ENCODE measurements at places on chromosomes 16 and 17. TPM values are rescaled to one million over a fixed set of nuclear protein-coding genes. Genes with fewer than 3 reads are reported as not detected.

DNA sequence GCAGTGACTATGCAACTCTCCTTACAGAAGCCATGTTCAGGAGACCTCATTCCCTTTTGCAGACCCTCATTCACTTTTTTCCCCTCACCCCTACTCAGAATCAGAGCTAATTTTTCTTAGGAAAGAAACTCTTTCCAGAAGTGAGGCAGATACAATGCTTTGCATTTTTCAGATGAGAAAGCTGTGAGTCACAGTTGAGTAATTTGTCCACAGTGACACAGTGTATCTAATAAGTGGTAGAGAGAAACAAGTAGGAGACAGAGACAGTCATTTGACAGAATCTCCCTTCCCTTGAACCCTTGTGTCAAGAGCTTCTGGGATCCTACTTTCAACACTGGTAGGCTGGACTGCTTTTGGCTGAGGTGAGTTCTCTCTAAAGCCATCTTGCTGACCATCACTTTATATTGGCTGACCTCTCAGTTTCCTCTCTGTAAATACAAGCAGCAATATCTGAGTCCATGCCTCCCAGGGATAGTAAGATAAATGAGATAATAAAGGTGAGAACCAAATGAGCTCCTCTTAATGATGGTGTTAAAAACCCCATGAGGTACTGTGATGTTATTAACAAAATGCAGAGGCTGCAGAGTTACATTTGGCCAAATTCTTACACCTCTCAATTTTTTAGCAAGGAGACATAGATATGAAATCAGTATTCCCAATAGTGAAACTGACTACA lies 130.8 kb downstream of the CA10 start:
- DNase-seq = peak; percentile 64

DNA sequence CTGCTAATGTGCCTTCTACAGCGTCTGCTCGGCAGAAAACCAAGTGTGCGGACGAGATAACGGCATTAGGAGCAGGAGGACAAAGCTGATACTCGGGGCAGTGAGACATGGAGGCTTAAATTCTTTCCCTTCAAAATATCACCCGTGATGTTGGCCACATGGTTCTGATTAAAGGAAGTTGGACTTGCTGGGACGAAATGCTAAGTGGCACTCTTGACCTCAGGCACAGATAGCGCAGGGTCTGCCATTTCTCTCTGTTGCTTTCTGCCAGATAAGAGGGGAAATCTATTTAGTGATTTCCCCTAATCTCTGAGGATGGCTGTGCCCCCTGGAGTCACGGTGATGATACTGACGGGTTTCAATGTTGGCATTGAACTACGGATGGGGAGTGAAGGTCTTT lies 509.6 kb upstream of the EEF2KMT start:
- no peak for DNase-seq

DNA sequence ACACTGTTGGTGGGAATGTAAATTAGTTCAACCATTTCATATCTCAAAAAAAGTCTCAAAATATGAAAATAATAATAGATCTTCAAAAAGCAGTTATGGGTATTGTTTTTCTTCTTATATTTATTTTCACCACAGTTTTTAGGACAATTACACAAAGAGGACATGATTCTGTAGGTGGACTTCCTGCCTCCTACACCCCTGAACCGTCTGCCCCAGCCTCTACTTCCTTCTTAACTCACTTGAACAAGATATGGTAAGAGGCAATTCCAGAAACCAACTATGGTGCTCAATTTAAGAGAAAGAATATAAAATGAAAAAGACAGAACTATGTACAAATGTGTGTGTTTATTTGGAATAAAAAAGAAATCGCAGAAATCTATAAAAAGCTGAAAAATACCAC lies 74.1 kb upstream of the MON1B start:
- DNase-seq = no peak

DNA sequence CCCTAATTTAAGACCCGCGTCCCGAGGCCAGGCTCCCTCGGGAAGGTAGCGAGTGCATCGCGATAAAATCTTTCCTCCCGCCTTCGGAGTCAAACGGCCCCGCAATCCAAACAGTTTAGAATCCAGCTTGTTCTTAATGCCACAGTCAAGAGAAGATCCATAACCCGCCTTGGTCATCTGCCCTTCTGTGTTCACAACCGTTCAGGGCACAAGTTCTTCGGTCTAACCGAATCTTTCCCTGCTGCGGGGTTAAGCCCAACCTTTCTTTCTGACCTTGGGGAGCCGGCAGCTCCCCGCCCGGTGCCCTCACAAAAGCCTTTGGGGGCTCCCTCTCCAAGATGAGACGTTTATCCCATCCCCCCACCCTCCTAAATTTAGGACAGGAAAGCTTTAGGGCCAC lies 30.3 kb downstream of the CPSF4L start:
- DNase-seq = peak; percentile 49

- peak; percentile 41 for DNase-seq
Observed at GRCh38 chr16:23082161-23082788, 67.0 kb downstream of the USP31 start.

GRCh38 chr17:62737513-62737912 lies 70.6 kb downstream of the MARCHF10 start:
- DNase-seq = no peak

DNA sequence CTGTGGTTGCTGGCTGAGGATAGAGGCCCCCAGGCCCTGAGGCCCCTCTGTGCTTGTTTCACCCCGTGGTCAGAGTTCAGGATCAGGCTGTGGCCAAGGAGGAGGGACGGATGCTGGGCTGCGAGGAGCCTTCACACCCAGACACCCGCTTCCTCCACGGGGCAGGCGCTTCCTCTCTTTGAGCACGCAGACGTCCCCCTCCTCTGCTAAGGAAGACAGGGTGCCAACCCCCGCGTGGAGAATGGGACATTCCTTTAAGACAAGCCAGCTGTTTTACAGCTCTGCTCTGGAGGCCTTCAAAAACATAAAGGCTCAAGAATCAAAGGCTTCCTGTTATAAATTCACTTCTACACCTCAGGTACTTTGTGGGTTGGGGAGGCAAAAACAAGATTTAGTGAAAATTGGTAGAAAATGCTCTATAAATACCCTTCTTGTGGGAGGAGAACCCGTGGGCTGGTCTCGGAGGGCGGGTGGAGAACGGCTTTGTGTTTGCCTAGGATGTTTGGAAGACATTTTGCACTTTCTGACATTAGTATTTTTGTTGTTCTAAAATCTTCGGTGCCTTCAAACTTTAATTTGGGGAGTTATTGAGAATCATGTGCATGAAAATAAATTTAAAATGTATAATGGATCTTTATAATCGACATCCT lies 60.8 kb upstream of the FOXF1 start:
- DNase-seq = no peak

- DNase-seq = no peak
Observed at GRCh38 chr17:73112246-73112645, 19.8 kb upstream of the SLC39A11 start.

DNA sequence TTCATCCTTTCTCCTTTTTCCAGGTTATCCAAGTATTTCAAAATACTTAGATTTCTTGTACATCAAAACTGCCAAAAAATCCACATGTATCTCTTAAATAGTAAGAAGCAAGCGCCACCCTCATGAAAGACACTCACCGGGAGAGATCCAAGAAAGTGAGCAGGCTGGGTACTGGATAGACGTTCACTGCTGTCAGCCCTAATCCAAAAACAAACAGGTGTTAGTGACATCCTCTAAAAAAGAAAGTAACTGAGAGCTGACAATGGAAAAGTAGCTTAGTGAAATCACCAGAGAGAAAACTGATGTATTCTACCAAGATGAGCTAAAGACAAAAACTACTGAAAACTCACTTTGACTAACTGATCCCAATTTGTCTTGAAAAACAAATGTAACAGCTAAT lies 46.1 kb downstream of the MARVELD3 start:
- DNase-seq = peak; percentile 55

- no peak for DNase-seq
Observed at GRCh38 chr16:51287121-51287755, 136.2 kb upstream of the SALL1 start.

DNA sequence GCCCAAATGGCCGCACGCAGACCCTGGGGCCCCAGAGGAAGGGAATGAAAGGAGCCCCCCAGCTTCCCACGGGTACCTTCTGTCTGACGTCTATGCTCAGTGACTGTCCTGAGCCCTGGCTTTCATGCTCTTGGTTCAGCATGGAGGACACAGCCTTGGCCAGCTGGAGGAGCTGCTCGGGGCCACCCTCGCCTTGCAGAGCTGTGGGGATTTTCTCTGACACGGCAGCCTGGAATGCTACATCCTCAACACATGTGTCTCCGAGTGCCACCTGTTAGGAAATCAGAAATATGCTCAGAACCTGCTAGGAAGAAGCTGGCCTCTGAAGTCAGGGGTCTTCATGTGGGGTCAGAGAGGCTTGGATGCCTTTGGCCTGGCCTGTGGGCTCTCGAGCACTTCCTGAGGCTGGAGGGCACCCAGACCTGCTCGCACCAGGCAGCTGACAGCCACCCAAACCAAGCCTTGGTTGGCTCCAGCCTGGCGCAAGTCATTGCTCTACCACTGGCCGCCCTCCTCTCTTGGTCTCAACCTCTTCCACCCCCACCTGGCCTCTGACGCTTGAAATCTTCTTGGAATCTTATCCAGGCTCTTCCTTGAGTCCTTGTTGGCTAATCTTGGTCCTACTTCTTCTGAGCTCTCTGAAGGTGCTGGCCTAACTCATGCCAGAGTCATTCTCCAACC lies 63.7 kb upstream of the BCO1 start:
- no peak for DNase-seq

DNA sequence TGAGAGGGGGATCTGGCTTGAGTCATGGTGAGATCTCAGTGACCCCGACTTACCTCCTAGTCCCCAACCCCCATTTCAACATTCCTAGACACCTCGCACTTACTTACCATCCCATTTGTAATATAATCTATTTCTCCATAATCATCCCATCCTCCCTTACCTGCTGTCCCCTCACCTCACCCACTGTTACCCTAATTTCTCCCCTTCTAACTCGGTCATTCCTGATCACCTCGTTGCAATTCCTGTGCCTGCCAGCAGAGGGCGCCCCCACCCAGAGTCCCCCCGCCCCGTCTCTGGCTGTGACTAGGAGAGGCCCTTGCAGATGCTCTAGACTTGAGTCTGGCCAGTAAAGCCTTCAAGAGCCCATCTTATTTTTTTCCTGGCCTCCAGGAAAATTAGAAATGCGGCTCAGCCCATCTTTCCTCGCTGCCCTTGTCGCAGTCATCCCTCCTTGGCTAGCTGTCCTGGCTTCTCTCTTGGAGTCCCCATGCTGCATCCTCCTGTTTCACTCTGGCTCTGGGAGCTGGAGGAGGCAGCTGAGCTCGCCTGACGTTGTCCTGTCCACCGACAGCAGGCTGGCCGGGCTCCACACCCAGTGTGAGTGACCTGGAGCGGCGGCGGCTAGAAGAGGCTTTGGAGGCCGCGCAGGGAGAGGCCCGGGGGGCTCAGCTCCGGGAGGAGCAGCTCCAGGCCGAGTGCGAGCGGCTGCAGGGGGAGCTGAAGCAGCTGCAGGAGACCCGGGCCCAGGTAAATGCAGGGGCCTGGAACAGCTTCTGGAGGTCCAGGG lies 5.0 kb downstream of the TBKBP1 start:
- peak; percentile 53 for DNase-seq

DNA sequence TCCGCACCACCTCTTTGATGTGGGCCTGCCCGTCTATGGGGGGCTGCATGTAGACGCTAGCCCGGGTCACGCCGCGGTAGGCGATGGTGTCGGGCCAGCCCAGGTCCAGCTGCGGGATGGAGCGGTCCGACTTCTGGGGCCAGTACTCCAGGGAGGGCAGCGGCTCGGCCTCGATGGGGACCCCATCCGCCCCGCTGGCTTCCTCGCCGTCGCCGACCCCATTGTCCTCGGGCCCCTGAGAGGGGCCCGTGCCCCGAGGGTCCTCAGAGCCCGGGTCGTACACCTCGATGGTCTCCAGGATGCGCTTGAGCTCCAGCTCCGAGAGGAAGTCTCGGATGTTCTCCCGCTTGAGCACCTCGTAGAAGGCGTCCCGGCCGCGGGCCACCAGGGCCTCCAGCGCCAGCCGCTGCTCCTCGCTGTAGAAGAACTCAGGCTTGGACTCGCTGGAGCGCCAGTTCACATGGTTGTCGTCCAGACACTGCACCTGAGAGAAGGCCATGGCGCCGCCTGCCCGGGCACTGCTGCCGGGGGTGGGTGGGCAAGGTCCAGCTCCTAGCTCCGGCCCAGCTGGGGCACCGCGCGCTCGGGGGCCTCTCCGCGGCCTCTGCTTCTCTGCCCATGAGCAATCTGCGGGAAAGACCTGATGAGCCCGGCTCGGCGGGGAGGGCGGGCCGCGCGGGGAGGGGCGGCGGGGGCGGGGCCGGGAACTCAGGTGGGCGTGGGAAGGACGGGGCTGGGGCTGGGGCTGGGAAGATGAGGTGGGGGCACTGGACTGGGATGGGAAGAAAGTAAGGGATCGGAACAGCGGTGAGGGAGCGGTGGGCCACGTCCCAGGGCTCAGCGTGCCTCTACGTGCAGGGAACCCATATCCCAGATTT lies 782 bp downstream of the FAM83G start:
- no peak for DNase-seq

GRCh38 chr17:163514-164098 lies 17.8 kb downstream of the DOC2B start:
- peak; percentile 36 for DNase-seq

DNA sequence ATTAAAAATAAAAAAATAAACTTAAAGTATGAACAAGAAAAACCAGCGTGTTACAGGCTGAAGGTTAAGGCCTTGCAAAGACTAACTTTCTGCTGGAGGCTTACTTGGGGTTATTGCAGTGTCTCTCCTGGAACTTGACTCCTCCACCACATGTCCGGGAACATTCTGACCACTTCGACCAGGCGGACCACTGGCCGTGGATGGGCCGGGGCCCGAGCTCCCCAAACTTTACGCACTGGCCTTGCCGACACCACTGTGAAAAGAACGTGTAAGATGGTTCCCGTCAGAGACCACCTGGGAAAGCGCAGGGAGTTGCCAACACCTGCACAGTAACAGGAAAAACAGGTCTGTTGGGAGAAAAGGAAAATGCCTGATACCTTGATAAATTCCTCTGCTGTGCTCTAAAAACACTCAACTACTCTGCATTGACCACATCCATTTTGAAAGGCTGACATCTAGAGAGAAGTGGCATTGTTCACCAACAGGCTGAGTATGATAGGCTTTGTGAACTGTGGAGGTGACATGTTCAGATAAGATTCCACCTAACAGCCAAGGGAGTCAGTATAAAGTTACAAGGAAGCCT lies 99.1 kb downstream of the ADAMTS18 start:
- DNase-seq = no peak

DNA sequence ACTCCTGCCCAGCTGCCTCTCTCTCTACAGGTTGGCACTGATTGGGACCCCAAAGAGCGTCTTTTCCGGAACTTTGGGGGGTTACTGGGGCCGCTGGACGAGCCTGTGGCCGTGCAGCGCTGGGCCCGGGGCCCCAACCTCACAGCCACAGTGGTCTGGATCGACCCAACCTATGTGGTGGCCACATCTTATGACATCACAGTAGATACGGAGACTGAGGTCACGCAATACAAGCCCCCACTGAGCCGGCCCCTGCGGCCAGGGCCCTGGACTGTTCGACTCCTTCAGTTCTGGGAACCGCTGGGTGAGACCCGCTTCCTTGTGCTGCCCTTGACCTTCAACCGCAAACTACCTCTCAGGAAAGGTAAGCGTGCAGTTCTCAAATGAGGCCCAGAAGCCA lies 12.3 kb downstream of the XYLT2 start:
- no peak for DNase-seq

Gene SPNS1
- total RNA-seq = 37.6 TPM

Gene TMED6
- total RNA-seq = not detected

Gene HSF5
- total RNA-seq = not detected

Gene FZD2
- total RNA-seq = 15.5 TPM

Gene OTOP2
- not detected for total RNA-seq

Gene SF3B3
- 115 TPM for total RNA-seq

Gene ARL5C
- total RNA-seq = not detected

Gene PPP1R1B
- not detected for total RNA-seq

Gene GCGR
- not detected for total RNA-seq

All from myocyte (in vitro differentiated cells).